ENCODE measurements at places on chromosomes 5 and 9.

GRCh38 chr5:10663489-10664179 lies 97.4 kb downstream of the DAP start:
- no peak for DNase-seq

- no peak for DNase-seq
These were observed 2.4 kb upstream of the ARSI start for GRCh38 chr5:150305095-150305494.

GRCh38 chr9:123679330-123679987 lies 250.5 kb downstream of the DENND1A start:
- no peak for DNase-seq

- DNase-seq, result no peak
These were observed 25.1 kb upstream of the IRX2 start for GRCh38 chr5:2776337-2777302.

GRCh38 chr5:122374110-122374509 lies 62.1 kb downstream of the SNCAIP start:
- no peak for DNase-seq

DNA sequence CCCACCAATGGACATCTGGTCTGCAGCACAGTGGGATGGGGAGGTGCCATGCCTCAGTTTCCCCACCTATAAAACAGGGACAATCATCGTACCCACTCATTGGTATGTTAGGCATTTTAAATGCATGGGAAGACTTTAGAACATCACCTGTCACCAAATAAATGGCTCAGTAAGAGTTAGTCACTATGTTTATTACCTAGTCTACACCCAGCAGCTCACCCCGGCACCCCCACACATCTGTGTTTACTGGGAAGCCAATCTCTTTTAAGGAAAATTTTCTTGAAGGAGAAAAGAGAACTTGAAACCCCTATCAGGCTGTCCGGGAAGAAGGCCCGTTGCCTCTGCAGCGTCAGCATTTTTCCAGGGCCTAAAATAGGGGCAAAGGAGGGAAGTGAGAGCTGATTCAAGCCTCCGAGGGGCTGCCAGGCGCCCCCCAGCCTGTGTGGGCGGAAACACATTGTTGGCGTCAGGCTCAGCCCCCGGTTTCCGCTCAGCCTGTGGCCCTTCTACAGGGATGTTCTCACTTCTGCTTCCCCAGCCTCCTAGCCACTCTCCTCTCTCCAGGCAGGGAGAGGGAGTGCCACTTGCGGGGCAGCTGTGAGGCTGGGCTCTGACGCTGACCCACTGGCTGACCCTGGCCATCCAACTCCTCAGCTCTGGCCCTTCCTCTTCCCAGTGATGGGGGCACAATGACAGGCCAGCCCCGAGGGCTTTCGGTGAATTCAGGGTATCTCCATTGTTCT lies 4.6 kb downstream of the CSF1R start:
- DNase-seq, result no peak
